Astrocyte of the spinal cord (primary cell): ENCODE measurements at places on chromosomes 3 and 15.
A peak's percentile ranks its signal among the peaks of the same experiment; 100 is the strongest.

DNA sequence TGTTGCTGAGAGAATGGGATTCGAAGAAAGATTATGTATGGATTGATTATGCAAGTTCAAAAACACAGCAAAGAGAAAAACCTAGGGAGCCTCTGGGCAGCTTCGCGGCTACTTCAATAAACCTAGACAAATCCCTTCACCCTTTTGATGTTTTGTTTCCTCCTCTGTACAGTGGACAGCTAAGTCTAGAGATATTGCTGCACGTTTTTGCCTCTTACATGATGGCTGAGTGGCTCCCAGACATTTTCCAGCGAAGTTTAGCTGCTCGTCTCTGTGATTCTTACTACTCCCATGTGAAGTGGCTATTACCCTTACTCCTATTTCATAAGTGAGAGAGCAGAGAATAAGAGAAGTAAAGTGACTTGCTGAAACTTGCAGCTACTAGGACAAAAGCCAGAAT, 695.0 kb upstream of the GRM7 start:
- no peak for DNase-seq

GRCh38 chr15:74175271-74176191, 2.0 kb downstream of the ISLR start:
- no peak for DNase-seq

DNA sequence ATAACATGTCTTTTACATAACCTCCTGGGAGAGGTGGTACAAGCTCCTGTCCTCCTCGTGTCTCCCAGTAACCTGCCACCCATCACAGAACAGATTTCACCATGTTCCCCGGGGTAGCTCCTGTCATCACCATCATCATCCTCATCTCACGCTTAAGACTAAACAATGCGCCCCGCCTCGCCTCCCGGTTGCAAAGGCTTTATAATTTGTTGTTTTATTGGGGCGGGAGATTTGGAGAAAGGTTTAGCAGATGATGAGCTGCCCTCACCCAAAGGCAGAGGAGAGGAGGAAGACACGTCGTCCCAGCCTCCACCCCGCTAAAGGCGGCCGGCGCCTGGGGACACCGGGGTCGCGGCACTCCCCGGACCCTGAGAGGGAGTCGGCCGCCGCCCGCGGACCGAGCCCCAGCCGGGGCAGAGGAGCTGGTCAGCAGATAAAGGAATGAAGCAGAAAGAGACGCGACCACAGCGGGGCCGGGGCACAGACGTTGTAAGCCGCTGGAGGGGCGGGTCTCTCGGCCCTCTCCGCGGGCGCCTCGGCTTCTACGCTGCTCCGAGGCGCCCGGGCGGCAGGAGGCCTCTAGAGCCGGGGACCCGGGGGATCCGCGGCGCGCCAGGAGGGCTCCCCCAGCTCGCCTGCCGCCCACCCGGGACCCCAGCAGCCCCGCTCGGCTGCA, 589 bp downstream of the HERC1 start:
- DNase-seq, result peak; percentile 52

- DNase-seq, result no peak
These were observed 437.2 kb downstream of the SI start for GRCh38 chr3:164641071-164641470.
